ENCODE measurements at places on chromosomes 2 and 18. TPM values are rescaled to one million over a fixed set of nuclear protein-coding genes. Genes with fewer than 3 reads are reported as not detected.

The C2orf80 gene
- total RNA-seq: not detected

The CPO gene
- total RNA-seq: 0.48 TPM

The GTF3C2 gene
- total RNA-seq: 43.8 TPM

The NFE2L2 gene
- total RNA-seq: 55.9 TPM

The PNO1 gene
- 15.7 TPM for total RNA-seq

The SAG gene
- not detected for total RNA-seq

The HOXD9 gene
- 7.6 TPM for total RNA-seq

The C2orf76 gene
- 13.4 TPM for total RNA-seq

The UGT1A3 gene
- not detected for total RNA-seq

The NYAP2 gene
- not detected for total RNA-seq

The GKN2 gene
- not detected for total RNA-seq

The NOSTRIN gene
- total RNA-seq: 20.1 TPM

The PAX3 gene
- not detected for total RNA-seq

The TFCP2L1 gene
- total RNA-seq: not detected

The POTEI gene
- total RNA-seq: 0.06 TPM

The MEIS1 gene
- total RNA-seq: 11.8 TPM

The COL3A1 gene
- 54.2 TPM for total RNA-seq
